Caki2 (cell line): ENCODE measurements at places on chromosomes 16 and 17.

DNA sequence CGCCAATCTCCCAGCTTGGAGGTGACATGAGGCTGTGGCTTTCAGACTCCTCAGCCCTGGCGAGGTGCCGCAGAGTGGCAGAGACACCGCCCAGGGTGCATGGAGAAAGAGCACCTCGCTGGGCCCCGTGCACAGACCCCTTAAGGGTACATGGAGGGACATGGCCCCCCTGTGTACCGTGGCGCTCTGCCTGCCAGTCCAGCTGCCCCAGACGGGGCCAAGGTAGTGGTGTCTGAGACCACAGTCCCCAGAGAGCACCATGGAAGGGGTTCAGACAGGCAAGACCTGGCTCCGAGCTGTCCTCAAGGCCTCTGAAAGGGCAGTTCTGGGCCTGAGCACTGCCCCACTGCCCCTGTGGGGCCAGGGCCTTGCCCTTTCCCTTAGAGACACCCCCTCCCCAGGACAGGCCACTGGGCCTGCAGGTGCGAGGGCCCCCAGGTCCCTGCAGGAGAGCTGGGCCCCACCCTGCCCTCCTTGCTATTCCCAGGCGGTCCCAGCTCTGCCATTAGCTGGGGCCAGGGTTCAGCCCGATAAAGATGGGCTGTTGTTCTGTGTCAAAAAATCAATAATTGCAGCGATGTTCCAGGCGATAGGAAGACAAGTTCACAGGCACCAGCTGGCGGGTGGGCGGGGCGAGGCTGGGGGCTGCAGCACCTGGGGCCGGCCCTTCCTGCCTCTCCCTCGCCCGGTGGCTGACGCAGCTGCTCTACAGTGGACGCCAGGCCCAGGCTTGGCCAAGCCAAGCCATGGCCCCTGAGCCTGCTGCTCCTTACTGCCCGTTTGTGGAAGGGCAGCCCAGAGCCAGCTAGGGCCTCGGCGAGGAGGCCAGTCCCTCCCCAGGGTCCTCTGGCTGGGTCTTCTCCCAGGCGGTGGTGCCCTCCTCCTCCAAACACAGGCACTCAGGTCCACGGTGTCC lies 51.7 kb downstream of the ZFPM1 start:
- DNase-seq, result no peak

- no peak for DNase-seq
Observed at GRCh38 chr17:40344421-40345160, 19.9 kb downstream of the GJD3 start.

GRCh38 chr17:57987581-57988300 lies at the start of gene VEZF1:
Gene VEZF1, minus strand, starts transcription at chr17:57988254. Its CDS starts 143 bp downstream, at chr17:57988111.
- DNase-seq, result peak; percentile 64

- no peak for DNase-seq
Observed at GRCh38 chr17:82108961-82109475, 11.0 kb upstream of the FASN start.

- DNase-seq, result no peak
Observed at GRCh38 chr17:64056269-64057005, 36.0 kb upstream of the ICAM2 start.

- DNase-seq, result no peak
Observed at GRCh38 chr17:75047398-75048098, 523 bp downstream of the KCTD2 start.

GRCh38 chr17:27824176-27824715 lies 23.9 kb upstream of the NOS2 start:
- no peak for DNase-seq

DNA sequence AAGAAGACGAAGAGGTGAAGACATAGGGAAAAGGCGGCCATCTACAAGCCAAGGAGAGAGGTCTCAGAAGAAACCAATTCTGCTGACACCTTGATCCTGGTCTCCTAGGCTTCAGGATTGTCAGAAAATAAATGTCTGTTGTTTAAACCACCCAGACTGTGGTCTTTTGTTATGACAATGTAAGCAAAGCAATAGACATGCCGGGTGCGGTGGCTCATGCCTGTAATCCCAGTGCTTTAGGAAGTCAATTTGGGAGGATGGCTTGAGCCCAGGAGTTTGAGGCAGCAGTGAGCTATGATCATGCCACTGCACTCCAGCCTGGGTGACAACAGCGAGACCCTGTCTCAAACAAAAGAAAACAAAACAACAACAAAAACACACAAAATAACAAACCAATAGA lies 64.4 kb downstream of the HAPSTR1 start:
- DNase-seq, result no peak

GRCh38 chr16:89018282-89019158 lies 41.5 kb upstream of the CBFA2T3 start:
- DNase-seq, result no peak

DNA sequence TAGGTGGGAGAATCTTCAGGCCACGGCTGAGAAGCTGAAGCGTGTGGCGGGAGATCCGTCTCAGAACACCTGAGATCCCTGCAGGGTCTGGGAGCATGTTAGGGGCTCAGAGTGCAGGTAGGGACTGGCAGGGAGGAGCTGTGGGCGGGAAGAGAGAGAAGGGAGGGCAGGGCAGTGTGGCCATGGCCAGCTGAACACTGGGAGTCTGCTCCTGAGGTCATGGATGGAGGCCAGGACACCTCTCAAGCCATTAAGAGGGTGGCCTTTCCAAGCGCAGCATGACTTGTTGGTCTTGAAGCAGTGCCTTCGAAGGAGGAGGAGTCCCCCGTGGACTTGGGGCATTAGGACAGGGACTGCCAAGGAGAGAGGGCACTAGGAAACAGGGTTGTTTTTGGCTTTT lies 23.7 kb downstream of the NAA60 start:
- no peak for DNase-seq

DNA sequence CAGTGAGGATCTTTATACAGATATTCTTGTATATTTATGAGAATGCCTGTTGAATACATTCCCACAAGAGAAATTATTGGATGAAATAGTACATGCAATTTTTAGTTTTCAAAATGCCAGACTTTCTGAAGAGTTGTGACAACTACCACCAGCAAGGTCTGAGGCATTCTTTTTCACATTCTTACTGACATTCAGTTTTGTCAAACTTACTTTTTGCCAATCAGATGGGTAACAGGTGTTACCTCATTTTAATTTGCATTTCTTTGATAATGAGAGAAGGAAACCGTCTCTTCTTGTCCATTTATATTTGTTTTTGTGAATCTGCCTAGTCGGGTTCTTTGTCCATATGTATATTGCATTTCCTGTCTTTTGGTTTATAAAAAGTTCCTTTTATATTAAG lies 24.3 kb downstream of the NOL11 start:
- no peak for DNase-seq

DNA sequence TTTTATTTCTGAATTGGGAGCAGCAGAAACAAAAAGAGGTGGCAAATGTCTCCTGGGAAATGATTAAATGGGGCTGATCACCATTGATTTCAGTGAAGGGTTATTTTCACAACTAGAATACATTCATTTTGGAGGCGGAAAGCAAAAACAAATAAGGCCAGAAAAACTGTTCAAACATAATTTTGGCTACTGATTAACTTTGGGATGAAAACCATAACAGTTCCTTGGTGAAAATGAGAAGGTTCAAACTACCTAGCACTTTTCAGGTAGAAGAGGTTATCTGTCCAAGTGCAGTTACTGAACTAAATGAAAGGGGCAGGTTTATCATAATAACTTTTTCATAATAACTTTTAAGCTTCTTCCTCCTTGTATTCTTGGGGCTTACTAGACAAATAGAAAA lies 718.5 kb downstream of the CDH11 start:
- DNase-seq, result no peak

- DNase-seq, result no peak
Observed at GRCh38 chr17:12530161-12530560, 135.5 kb upstream of the MYOCD start.

DNA sequence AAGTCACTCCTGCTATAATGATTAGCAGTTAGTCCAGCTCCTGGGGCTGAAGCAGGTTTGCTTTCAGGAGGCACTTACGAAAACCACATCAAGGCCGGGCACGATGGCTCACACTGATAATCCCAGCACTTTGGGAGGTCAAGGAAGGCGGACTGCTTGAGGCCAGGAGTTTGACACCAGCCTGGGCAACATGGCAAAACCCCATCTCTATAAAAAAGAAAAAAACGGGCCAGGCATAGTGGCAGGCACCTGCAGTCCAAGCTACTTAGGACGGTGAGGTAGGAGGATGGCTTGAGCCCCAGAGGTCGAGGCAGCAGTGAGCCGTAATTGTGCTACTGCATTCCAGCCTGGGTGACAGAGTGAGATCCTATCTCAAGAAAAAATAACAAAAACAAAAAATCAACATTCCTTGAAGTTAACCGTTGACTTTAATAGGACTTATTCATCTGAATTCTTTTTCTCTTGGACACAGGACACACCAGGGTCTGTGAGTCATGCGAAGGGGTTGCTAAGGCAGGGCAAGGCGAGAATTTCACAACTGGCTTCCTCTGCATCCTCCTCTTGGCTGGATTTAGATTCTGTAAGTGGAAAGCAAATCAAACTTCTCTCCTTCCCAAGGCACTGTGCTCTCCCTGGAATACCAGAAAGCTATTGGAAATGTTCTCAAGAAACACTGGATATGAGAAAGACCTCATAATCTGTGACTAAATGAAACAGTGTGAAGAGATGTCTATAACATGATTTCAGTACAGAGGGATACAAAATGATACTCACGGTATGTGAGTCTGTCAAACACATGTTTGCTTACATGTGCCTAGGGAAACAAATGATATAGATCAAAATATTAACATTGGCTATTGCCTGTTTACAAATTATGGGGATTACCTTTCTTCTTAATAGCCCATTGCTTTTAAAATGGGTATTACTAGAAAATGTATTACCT lies 99.5 kb downstream of the SYCE1L start:
- peak; percentile 99 for DNase-seq

- no peak for DNase-seq
Observed at GRCh38 chr17:73757420-73757819, 113.2 kb upstream of the SDK2 start.

GRCh38 chr16:85627089-85627488 lies 14.0 kb downstream of the GSE1 start:
- DNase-seq, result no peak

DNA sequence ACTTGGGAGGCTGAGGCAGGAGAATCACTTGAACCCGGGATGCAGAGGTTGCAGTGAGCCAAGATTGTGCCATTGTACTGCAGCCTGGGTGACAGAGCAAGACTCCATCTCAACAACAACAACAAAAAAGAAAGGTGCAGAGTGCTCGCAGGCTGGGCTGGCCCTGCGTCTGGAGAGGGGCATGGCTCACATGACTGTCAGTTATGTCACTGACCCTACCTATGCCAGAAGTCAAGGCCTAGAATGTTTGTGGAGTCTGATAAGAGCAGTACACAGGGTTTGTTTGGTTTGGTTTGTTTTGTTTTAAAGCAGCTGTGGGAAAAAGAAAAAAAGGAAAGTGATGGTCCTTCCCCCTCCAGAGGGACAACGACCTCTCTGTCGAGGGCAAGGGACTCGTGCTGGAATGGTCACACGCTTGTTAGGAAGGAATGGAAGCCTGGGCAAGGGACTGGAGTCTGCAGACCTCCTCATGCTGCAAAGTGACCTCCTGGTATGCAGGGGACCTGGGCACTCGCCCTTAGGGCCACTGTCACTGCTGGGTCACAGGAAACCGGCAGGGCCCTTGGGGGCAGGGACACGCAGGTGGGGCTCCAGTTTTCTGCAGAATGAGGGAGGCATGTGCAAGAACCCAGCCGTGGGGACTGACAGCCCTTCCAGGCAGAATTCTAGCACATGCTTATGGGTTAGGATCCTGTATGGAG lies 10.1 kb upstream of the OSGIN1 start:
- DNase-seq, result no peak

DNA sequence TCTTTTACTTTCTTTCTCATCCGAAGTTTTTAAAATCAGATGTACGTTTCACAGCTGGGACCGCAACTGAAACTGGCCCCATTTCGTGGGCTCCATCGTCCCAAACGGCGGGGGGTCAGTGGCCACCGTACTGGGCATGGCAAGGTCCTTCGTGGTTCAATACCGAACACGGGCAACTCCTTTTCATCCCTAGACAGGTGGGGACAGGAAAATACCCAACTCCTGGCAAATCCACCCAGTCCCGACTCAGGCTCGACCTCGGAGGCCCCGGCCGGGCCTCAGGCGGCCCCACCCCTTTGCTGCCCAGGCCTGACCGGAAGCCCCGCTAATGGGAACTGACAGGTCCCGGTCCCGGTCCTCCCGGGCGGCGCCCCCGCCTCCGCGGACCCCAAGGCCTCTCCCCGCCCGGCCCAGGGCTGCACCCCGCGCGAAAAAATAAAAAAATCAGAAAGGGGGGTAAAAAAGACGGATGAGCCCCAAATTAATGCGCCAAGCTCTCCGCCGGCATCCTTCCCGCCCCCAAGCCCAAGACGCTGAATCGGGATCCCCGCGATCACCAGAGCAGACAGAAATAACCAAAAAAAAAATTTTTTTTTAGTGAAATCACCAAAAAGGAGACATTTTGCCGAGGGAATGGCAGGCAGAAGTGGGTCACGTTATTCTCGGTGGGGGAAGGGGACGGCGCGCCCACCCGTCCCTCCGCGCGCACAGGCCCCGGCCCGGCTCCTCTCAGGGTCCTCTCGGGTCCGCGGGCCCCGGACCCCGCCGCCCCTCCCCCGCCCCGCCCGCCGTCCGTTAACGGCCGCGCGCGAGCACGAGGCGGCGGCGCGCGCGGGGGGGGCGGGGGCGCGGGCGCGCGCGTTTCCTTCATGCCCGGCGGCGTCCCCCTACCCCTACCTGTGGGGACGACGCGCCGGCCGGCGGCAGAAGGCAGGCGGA lies 562 bp downstream of the ZC3H7A start:
- peak; percentile 45 for DNase-seq

DNA sequence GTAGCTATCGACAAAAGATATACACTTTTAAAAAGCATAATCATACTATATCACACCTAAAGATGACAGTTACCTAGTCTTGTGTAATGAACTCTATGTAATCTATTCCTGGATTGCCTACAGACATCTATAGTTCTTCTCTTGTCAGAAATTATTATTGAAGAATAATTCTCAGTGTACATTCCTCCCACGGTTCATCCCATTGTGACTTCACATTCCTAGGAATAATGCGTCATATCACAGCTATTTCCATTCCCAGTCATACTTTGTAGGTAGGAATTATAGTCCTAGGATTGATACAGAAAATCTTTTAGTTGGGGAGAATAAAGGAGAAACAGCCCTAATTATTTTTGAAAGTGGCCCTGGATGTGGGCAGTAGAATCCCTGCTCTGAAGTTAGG lies 44.0 kb upstream of the ABCC11 start:
- DNase-seq, result no peak

- no peak for DNase-seq
Observed at GRCh38 chr16:79130616-79131015, 469.9 kb downstream of the MAF start.

GRCh38 chr16:89764711-89765201 lies 43.4 kb downstream of the ZNF276 start:
- DNase-seq, result no peak

DNA sequence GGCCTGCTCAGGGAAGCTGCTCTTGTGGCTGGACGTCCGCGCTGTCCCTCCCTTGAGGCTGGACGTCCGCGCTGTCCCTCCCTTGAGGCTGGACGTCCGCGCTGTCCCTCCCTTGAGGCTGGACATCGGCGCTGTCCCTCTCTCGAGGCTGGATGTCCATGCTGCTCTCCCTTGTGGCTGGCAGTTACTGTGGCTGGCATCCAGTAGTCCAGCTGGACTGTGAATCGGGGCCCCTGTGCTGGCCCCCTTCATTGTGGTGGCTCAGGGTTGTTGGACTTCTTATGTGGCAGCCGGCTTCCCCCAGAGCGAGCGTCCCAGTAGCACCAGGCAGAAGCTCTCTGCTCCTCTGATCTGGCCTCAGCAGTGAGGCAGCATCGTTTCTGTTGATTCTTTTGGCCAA lies 141.5 kb downstream of the IRF8 start:
- no peak for DNase-seq

- DNase-seq, result no peak
Observed at GRCh38 chr17:47733047-47733673, at the start of gene TBX21. Gene TBX21, plus strand, starts transcription at chr17:47733236. Its CDS starts 219 bp downstream, at chr17:47733455.

- DNase-seq, result no peak
Observed at GRCh38 chr17:16906680-16907079, 65.2 kb downstream of the TNFRSF13B start.

- no peak for DNase-seq
Observed at GRCh38 chr16:10324210-10324609, 61.7 kb upstream of the ATF7IP2 start.
